ENCODE measurements at places on chromosomes 6 and 20. TPM values are rescaled to one million over a fixed set of nuclear protein-coding genes. Genes with fewer than 3 reads are reported as not detected.

DNA sequence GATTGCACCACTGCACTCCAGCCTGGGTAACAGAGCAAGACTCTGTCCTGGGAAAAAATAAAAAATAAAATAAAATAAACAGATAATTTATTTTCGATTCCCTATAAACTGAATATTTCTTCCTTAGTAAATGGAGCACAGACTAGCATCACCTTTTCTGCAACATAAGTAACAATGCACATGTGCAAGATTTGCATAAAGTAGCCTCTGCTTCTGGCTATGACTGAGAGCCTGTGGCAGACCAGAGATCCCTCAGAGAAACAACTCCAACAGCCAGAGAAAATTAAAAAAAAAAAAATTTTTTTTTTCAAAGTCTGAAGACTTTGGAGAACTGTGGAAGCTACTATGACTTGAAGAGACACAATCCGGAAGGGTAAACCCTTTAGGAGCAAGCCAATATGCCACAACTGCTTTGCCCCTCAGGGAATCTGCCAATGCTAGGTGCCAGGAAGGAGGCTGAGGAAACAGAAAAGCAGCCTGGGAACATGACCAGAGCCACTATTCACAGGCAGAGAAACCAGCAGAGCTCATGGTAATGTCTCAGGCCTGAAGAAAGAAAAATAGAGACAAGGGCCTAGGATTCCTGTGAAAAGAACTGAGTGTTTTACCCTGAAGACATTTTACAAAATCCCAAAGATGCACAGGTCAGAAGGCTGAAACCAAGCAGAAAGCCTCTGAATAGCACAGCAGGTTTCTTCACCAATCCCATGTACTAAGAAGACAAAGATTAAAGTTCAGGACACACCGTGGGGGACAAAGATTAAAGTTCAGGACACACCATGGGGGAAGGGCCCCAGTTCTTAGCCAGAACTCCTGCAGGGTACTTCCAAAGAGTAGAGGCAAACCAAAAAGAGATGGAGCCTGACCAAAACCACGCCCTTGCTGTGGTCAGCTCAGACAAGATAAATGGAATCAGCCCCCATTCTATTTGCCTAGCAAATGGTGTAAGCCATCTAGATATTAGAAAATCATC lies 25.8 kb downstream of the B4GALT5 start:
- DNase-seq, result no peak
- peaks cover 23% of the 10 kb centered on the region for H3K4me1 ChIP-seq
- H3K27me3 ChIP-seq, result no peaks in the 10 kb centered on the region
- no peak overlapping the region for H3K27ac ChIP-seq
- no peak overlapping the region for H3K4me3 ChIP-seq

- no peak overlapping the region for H3K4me3 ChIP-seq
- no peak overlapping the region for H3K27ac ChIP-seq
- no peaks in the 10 kb centered on the region for H3K36me3 ChIP-seq
- no peaks in the 10 kb centered on the region for H3K4me1 ChIP-seq
- DNase-seq, result peak; percentile 51
These were observed 67.6 kb downstream of the NUDT3 start for GRCh38 chr6:34324738-34325444.

GRCh38 chr6:75480425-75480824 lies 13.2 kb downstream of the FILIP1 start:
- DNase-seq, result peak; percentile 34
- no peak overlapping the region for H3K27ac ChIP-seq
- H3K4me3 ChIP-seq, result no peak overlapping the region
- H3K4me1 ChIP-seq, result no peaks in the 10 kb centered on the region
- H3K27me3 ChIP-seq, result no peaks in the 10 kb centered on the region

DNA sequence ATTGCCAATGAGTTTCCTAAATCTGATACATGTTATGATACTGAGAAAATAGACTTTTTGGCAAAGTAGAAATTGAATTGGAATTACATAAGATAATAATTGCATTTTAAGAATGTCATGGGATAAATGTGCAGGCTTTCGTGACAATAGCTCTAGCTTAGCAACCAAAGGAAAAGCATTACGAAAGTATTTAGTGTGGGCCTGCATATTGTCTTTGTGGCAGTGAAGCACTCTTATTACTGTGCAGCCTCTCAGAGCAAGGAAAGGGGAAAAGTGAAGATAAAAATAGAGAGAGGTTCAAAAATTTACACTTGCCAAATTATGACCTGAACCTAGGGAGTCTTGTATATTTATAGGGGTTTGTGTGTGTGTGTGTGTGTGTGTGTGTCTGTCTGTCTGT lies 12.6 kb upstream of the DEFB113 start:
- no peaks in the 10 kb centered on the region for H3K27me3 ChIP-seq
- no peaks in the 10 kb centered on the region for H3K4me1 ChIP-seq
- H3K4me3 ChIP-seq, result no peak overlapping the region
- H3K36me3 ChIP-seq, result no peaks in the 10 kb centered on the region
- no peak overlapping the region for H3K27ac ChIP-seq

- H3K4me1 ChIP-seq, result peaks cover 5% of the 10 kb centered on the region
- H3K36me3 ChIP-seq, result no peaks in the 10 kb centered on the region
- no peak overlapping the region for H3K27ac ChIP-seq
- H3K27me3 ChIP-seq, result no peaks in the 10 kb centered on the region
- no peak overlapping the region for H3K4me3 ChIP-seq
These were observed 899.4 kb upstream of the FLRT3 start for GRCh38 chr20:15236812-15237211.

DNA sequence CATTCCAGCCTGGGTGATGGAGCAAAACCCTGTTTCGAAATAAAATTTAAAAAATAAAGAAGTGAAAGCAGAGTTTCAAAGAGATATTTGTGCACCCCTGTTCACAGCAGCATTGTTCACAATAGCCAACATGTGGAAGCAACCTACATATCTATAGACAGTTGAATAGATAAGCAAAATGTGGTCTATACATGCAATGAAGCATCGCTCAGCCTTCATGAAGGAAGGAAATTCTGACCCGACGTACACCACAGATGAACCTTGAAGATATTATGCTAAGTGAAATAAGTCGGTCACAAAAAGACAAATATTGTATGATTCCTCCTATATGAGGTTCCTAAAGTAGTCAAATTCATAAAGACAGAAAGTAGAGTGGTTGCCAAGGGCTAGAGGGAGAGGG lies 6.5 kb upstream of the NCOA6 start:
- no peak overlapping the region for H3K27ac ChIP-seq
- no peaks in the 10 kb centered on the region for H3K4me1 ChIP-seq
- no peak overlapping the region for H3K4me3 ChIP-seq
- no peak for DNase-seq

DNA sequence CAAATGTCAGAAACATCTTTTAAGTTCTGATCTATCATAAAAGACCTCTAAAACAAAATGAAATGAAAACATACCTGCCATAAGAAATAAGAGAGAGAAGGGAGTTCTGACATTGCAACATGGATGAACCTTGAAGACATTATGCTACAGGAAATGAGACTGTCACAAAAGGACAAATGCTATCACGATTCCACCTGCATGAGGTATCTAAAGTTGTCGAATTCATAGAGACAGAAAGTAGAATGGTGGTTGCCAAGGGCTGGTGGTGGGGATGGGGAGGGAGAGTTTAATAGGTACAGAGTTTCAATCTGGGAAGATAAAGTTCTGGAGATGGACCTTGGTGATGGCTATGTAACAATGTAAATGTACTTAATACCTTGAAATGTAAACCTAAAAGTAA lies 3.3 kb downstream of the EZR start:
- no peak overlapping the region for H3K27ac ChIP-seq
- DNase-seq, result no peak
- H3K4me1 ChIP-seq, result peaks cover 27% of the 10 kb centered on the region
- peak overlapping the region; percentile 79 for H3K4me3 ChIP-seq
- H3K27me3 ChIP-seq, result no peaks in the 10 kb centered on the region
- H3K36me3 ChIP-seq, result peaks cover 3% of the 10 kb centered on the region

GRCh38 chr20:9574181-9574580 lies 59.8 kb downstream of the LAMP5 start:
- no peak for DNase-seq
- no peak overlapping the region for H3K27ac ChIP-seq
- H3K27me3 ChIP-seq, result no peaks in the 10 kb centered on the region
- no peaks in the 10 kb centered on the region for H3K36me3 ChIP-seq
- H3K4me1 ChIP-seq, result no peaks in the 10 kb centered on the region
- no peak overlapping the region for H3K4me3 ChIP-seq

DNA sequence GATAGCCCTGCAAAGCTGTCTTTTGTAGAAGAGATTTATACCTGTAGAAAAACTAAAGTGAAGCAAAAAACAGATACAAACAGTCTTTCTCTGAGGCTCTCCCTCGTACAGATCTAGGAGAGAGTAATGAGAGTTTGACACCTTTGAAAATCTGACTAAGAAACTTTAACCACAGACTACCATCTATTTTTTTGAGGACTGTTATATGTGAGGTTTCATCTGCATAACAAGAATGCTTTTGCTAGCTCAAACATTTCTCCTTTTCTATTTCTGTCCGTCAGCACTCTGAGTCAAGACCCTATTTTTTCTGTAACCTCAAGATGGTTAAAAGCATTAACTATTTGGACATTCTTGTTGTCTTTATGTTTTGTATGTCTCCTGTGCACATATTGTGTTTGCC lies 193.0 kb downstream of the BTBD3 start:
- no peaks in the 10 kb centered on the region for H3K27me3 ChIP-seq
- H3K27ac ChIP-seq, result no peak overlapping the region
- DNase-seq, result peak; percentile 71

DNA sequence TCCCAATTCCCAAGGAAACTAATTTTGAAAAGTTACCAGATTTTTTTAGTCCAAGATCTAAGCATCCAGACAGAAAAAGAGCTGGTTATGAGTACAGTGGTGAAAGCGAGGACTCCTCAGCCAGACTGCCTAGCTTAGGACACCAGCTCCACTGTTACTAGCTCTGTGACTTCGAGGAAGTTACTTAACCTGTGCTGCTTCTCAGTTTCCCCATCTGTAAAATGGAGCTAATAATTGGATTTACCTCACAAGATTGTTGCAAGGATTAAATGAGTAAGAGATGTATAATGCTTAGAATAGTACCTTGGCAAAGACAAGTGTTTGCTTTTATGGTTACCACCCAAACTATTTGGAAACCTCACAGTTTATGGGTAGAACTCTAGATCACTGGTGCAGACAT lies 1.1 kb downstream of the NT5DC1 start:
- no peak overlapping the region for H3K27ac ChIP-seq
- DNase-seq, result no peak
- H3K4me1 ChIP-seq, result peaks cover 7% of the 10 kb centered on the region
- H3K4me3 ChIP-seq, result peak overlapping the region; percentile 80

GRCh38 chr6:33313105-33313708 lies 671 bp downstream of the TAPBP start:
- H3K36me3 ChIP-seq, result no peaks in the 10 kb centered on the region
- peak overlapping the region; percentile 84 for H3K4me3 ChIP-seq
- DNase-seq, result no peak

DNA sequence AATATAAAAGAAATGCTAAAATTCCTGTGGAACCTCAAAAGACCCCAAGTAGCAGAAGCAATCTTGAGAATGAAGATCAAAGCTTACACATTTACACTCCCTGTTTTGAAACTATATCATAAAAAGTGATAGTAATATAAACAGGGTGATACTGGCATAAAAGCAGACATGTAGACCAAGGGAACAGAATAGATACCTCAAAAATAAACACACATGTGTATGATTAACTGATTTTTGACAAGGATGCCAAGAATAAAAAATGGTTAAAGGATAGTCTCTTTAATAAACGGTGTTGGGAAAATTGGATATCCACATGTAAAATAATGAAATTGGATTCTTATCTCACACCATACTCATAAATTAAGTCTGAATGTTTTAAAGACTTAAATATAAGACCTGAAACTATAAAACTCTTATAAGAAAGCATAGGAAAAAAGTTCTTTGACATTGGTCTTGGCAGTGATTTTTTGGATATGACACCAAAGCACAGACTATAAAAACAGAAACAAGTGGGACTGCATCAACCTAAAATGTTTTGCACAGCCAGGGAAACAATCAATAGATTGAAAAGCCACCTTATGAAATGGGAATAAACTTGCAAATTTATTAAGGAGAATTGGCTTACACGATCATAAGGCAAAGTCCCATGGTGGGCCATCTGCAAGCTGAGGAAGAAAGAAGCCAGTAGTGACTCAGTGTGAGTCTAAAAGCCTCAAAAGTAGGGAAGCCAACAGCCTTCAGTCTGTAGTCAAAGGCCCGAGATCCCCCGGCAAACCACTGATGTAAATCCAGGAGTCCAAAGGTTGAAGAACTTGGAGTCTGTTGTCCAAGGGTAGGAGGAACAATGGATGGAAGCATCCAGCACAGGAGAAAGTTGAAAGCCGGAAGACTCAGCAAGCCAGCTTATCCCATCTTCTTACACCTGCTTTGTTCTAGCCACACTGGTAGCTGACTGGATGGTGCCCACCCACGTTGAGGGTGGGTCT lies 144.3 kb downstream of the MEI4 start:
- no peak overlapping the region for H3K27ac ChIP-seq
- H3K4me1 ChIP-seq, result no peaks in the 10 kb centered on the region
- H3K27me3 ChIP-seq, result no peaks in the 10 kb centered on the region
- no peak overlapping the region for H3K4me3 ChIP-seq

DNA sequence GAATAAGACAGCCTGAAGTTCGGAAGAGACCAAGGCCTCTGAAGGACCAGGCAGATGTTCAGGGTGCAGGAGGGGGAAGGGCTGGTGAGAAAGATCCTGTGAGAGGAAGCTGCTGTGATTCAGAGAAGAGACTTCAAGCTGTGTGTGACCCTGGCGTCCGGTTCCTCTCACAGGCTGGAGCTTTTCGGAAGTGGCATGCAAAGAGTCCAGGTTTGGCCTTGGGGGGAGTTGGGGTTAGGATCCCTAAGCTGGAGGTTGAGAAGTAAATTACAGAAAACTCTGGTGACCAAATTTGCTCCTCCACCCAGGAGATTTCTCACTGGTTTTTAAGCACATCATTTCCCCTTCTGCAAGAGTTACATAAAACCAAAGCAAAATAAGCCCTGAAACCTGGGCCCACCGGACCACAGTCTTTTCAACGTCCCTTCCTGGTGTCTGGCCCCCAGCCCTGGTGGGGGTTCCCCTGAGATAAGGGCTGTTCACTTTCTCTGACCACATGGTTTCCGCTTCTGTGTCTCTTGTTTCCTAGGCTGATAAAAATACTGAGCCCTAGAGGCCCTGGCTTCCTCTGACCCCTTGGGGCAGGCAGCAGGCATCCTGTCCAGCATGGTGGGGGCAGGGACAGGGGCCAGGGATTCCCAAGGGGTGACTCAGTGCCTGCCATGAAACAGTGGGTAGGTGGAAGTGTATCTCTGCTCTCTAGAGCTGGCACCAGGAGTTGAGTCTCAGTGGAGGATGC lies 12.0 kb upstream of the LTA start:
- H3K36me3 ChIP-seq, result peaks cover 4% of the 10 kb centered on the region
- no peak overlapping the region for H3K4me3 ChIP-seq
- H3K27me3 ChIP-seq, result no peaks in the 10 kb centered on the region
- peaks cover 29% of the 10 kb centered on the region for H3K4me1 ChIP-seq

GRCh38 chr20:25987073-25987927 lies 290.6 kb upstream of the ZNF337 start:
- H3K4me1 ChIP-seq, result peaks cover 3% of the 10 kb centered on the region
- no peaks in the 10 kb centered on the region for H3K36me3 ChIP-seq
- H3K27me3 ChIP-seq, result no peaks in the 10 kb centered on the region
- no peak for DNase-seq
- no peak overlapping the region for H3K27ac ChIP-seq
- H3K4me3 ChIP-seq, result peak overlapping the region; percentile 46

The RIOK1 gene
- 16.7 TPM for total RNA-seq

The POU3F2 gene
- 1.9 TPM for total RNA-seq

The HAO1 gene
- total RNA-seq, result 0.20 TPM

The GTSF1L gene
- total RNA-seq, result not detected

The SLC32A1 gene
- total RNA-seq, result not detected

The TMEM244 gene
- total RNA-seq, result not detected

The DTNBP1 gene
- total RNA-seq, result 11.6 TPM

The MTHFD1L gene
- total RNA-seq, result 107 TPM

The MUCL3 gene
- not detected for total RNA-seq
